Ureter (tissue), 1 donor: ENCODE measurements at places on chromosomes 11 and 22. TPM values are rescaled to one million over a fixed set of nuclear protein-coding genes. Genes with fewer than 3 reads are reported as not detected.

DNA sequence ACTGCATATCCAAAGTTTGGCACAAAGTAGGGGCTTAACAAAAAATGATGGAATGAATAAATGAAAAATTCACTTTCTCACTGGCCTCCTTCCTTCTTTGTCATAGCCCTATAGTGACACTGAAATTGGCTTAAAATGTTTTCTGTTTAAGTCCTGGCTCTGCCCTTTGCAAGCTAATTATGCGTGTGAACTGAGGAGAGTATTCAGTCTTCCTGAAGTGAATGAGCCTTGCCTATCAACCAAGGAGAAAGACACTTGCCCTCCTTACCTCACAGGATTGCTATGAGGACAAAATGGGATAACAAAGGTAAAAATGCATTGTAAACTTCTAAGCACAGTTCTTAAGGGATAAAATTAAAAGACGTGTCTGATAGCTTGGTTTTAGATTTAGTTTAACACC lies 729.8 kb upstream of the ANO3 start:
- no peak for DNase-seq

- no peak for DNase-seq
Measured at GRCh38 chr22:48253573-48253972, 1491.1 kb downstream of the TBC1D22A start.

GRCh38 chr11:45282081-45282480 lies 4.1 kb downstream of the SYT13 start:
- no peak for DNase-seq

DNA sequence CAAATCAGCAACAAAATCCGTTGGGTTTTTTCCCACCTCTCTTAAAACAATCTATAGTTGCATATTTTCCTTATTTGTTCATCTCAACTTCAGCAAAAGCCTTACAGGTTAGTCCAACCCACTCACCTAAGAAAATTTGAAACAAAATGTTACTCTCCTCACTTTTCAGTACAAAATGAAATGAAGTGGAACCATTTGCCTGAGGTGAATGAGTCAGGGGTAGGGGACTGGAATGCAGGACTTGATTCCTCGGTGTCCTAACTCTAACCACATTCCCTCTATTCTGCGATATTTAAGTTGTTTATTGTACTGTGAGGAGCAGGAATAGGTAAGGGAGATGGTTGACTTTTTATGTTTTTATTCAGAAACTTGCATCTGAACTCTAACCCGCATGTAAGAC lies 16.4 kb downstream of the ATP5MG start:
- no peak for DNase-seq

- no peak for DNase-seq
Measured at GRCh38 chr11:107999759-108000455, 8.8 kb upstream of the CUL5 start.

DNA sequence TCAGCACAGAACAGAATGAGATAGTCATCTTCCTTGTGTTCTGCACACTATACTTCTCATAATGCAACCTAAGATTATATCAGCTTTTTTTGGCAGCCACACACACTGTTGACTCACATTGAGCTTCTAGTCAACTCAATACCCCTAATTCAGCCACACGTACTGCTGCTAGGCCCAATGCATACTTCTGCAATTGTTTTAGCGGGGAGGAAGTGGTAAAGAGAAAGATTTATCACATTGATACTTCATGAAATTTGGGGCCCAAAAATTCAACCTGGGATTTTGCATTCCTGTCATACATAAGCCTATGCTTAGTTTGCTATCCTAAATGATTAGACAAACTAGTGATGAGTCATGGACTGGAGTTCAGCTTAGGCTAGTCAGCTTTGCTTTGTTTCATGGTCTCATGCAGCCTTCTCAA lies 8.6 kb upstream of the UPB1 start:
- DNase-seq: no peak

- DNase-seq: no peak
Measured at GRCh38 chr11:133920109-133920990, 36.4 kb downstream of the IGSF9B start.

GRCh38 chr11:72912253-72912652 lies 98.0 kb downstream of the ATG16L2 start:
- DNase-seq: no peak

DNA sequence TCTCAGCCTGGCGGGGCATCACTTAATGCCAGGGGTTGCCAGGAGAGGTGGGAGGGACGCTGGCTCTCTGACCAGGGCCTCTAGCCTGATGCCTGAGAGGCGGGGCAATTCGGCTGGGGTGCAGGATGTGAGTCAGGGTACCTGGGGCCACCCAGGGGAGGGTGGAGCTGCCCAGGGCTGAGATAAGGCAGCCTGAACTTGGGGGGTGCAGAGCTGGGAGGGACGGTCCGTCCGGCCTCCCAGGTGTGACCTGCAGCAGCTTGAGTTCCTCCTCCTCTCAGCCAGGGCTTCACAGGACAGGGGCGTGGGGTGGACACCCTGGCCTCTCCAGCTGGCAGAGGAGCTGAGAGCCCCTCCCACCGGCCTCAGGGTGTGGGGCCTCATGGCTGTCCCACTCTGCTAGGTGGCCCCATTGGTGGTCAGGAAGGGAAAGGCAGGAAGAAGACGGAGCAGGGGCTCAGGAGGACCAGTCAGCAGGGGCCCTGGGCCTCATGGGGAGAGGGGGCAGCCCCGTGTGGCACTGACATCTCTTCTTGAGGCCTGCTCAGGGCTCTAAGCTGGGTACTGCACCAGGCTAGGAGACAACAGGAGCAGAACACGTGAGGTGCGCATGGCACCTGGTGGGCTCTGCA lies 942 bp upstream of the RPS6KA4 start:
- no peak for DNase-seq

DNA sequence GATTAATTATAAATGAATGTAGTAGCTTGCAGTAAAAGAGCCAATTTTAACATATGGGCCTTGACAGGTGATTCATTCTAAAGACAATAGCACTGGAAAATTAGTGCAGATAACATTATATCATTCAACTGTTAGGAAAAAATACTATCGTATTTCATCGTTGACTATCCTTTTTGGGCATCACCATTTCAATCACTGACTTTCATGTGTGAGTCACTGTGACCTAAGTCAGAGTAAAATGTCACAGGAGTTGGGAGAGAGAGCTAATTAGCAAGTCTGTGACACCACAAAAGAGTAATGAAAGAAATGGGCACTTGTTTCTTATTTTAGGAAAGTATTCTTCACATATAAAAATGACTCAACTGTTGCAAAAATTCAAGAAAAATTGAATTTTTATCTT lies 253.8 kb upstream of the CNTN5 start:
- no peak for DNase-seq

DNA sequence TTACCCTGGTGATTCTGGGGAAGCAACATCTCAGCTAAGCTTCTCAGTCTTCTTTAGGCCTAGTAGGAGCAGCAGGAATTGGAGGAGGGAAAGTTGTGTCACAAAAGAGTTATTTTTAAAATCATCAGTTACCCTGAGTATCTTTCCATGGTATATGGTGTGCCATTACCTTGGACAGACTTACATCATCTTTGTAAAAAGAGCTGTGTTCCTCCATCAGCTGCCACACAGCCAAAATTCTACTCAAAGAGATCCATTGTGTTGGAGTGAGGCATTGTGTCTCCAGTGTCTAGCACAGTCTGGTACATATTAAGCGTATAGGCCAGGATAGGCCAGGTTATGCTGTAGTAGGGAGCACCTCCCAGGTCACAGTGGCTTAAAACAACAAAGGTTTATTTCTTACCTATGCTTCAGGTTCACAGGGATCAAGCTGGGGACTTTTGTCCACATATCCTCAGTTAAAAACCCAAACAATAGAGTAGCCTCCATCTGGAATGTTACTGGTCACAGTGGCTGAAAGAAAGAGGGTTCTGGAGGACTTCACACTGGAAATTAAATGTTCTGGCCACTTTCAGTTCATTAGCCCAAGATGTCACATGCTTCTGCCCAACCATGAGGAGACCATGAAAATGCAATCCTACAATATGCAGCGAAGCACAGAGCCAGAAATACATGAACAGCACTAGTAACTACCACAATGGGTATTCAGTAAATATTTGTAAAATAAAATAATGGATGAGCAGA lies 9.9 kb upstream of the TMPRSS5 start:
- no peak for DNase-seq

DNA sequence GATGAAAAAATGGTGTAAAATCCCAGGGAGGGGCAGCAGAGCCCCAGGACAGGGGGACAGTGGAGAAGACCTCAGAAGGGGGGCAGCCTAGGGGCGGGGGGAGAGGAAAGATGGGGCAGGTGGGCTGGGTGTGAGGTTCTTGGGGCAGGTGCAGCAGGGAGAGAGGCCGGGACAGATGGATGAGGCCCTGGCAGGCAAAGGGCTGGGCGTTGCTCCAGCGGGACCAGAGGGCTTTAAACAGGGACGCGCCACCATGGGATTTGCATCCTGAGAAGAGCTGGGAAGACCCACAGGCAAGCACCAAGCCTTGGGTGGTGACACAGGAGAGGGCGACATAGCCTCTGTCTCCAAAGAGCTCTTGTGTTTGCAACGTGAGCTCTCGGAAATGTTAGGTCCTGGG lies 1342.8 kb downstream of the TBC1D22A start:
- no peak for DNase-seq

DNA sequence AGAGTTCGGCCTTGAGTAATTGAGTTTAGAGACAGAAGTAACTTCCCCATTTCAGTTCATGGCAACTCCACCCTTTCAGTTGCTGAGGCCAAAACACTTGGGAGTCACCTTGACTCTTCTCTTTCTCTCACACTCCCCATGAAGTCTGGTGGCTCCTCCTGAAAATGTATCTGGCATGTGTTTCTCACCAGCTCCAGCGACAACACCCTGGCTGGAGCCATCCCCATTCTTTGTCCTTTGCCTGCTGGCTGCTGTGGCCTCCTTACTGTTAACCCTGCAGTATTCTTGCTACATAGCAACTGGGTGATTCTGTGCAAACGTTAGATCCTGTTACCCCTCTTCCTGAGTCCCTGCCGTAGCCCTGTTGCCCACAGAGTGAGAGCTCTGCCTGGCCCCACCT lies 23.8 kb downstream of the SLC6A5 start:
- DNase-seq: no peak

- no peak for DNase-seq
Measured at GRCh38 chr11:75907906-75908527, 93.0 kb downstream of the UVRAG start.

- no peak for DNase-seq
Measured at GRCh38 chr11:119729581-119729927, 554 bp upstream of the NECTIN1 start.

GRCh38 chr11:33658195-33658900 lies 42.3 kb downstream of the C11orf91 start:
- DNase-seq: no peak

DNA sequence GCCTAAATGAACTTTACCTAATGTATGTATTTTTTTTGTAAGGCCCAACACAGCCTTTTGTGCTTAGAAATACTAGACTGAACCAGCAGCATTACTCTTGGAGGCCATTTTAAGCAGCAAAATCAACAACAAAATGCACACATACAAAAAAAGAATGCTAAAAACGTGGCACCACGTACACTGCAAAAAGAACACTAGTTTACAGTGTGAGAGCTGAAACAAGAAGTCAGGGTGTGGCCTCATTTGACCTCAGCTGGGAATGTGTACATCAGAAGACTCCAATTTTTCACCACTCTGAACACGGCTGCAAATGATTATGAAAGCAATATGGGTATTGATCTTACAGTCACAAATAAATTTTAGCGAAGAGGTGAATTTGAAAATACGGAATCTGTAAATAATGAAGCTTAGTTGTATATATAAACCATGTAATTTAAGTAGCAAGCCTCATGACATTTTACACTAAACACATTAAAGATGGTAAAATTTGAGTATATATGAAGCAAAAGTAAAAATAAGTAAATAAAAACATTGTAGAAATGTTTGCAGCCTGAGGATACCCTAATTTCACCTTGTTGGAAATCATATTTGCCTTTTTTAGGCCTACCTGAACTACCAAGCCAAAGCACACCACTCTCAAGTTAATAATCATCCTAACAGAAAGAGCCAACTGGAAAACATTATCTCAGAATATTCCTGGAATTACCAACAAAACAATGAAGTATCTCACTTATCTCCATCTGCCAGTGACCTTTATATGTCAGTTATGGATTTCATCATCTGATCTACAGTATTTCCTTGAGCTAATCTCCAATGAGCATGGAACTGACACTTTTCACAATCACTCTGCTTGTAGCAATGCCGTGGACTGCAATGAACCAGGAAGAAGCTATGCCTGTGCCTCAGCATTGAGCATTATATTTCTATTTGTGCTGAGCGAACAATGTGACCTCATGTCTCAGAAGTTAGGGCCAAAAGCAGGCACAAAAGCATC lies 319.5 kb upstream of the FAT3 start:
- DNase-seq: no peak

GRCh38 chr11:45502226-45502545 lies 163.2 kb downstream of the CHST1 start:
- DNase-seq: no peak

DNA sequence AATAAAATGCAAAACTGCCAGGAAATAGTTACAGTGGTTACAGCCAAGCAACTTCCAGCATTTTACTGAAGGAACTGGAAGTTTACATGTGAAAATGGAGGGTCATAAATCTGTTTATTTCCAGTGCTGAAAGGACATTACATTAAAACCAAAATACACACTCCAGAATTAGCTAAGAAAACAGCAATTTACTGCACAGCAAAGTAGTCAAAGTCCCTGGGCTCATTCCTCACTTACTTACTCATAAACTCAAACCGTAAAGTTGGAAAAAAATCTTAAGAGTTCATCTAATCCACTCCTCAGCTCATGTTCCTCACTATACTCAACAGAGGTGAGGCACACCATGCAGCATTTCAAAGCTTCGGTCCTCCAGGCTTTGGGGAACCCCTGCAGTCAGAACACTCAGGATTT lies 17.4 kb downstream of the CTSC start:
- no peak for DNase-seq

DNA sequence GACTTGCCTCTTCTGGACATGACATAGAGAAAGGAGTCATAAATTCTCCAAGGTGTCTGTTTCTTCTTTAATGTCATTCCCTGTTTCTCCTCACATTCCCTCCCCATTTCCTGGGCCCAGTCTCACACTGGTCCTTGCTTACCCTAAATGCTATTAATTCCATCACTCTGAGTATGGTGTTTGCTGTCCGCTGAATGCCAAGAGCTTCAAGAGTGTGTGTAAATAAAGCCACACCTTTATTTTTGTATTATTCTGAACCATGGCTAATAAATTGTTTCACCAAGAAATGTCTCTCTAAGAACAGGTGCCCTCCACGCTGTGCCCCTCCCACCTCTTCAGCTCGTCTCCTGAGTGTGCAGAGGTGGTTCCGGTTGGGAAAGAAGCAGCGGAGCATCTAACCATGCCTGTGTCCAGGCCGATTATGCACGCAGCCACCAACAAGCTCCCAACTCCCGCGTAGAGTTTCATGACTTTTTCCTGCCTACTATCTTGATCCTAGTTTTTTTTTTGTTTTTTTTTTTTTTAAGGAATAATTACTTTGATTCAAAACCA lies 8.6 kb downstream of the TMEM121B start:
- no peak for DNase-seq

Gene FBXO7
- 85.0 TPM for total RNA-seq

Gene DDX25
- total RNA-seq: not detected

Gene TTC38
- total RNA-seq: 30.9 TPM

Gene SPINDOC
- total RNA-seq: 13.0 TPM

Gene SEPTIN3
- total RNA-seq: 0.99 TPM

Gene OR51E1
- total RNA-seq: 0.86 TPM

Gene PICALM
- total RNA-seq: 261 TPM

Gene IFITM10
- 49.2 TPM for total RNA-seq
